ENCODE measurements at places on chromosomes 7 and 10. TPM values are rescaled to one million over a fixed set of nuclear protein-coding genes. Genes with fewer than 3 reads are reported as not detected.

FAM107B gene
- 61.9 TPM for polyA plus RNA-seq

FAM13C gene
- polyA plus RNA-seq = 2.6 TPM

DNA sequence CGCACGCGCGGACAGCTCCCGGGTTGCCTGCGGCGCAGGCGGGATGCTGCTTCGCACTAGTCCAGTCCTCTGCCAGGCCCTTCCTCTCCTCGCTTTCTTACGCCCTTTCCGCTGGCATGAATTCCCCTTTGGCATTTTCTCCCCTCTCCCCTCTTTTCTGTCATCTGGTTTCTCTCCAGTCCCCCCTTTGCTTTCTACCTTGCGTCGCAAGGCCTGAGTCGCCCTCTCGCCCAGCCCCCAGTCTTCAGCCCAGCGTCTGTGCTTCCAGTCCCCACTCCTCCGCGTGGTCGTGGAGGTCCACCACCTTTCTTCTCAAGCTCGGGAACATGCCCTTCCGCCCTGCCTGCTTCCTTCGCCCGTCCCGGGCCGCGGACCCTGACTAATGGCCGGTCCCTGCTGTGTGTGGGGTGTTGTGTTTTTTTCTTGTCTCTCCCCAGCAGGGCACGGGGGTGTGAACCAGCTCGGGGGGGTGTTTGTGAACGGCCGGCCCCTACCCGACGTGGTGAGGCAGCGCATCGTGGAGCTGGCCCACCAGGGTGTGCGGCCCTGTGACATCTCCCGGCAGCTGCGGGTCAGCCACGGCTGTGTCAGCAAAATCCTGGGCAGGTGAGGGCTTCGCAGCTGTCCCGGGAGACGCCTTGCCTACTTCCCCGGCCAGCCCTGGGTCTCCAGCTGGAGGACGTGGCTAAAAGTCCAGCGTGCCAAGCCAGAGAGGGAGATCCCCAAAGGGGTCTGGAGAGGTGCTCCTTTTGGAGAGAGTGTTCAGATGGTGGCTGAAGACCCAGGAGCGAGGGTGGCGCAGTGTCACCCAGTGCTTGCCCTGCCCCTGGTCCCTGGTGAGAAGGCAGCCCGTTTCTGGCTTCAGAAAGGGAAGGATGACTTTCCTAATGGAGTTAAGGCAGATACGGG is 4.2 kb downstream of the PAX2 start:
- DNase-seq = peak; percentile 56

DNA sequence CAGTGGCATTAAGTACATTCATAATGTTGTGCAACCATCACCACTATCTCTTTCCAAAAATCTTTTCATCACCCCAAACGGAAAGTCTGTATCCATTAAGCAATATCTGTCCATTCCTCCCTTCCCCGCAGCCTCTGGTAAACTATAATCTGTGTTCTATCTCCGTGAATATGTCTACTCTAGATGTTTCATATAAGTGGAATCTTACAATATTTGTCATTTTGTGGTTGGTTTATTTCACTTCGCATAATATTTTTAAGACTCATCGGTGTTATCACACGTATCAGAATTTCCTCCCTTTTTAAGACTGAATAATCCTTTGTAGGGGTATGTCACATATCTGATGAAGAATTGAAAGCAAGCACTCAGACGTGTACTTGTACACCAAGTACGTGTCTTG is 86.0 kb upstream of the FGFR2 start:
- no peak for DNase-seq

GRCh38 chr7:113083816-113084495 is 2.7 kb downstream of the GPR85 start:
- DNase-seq = no peak

DNA sequence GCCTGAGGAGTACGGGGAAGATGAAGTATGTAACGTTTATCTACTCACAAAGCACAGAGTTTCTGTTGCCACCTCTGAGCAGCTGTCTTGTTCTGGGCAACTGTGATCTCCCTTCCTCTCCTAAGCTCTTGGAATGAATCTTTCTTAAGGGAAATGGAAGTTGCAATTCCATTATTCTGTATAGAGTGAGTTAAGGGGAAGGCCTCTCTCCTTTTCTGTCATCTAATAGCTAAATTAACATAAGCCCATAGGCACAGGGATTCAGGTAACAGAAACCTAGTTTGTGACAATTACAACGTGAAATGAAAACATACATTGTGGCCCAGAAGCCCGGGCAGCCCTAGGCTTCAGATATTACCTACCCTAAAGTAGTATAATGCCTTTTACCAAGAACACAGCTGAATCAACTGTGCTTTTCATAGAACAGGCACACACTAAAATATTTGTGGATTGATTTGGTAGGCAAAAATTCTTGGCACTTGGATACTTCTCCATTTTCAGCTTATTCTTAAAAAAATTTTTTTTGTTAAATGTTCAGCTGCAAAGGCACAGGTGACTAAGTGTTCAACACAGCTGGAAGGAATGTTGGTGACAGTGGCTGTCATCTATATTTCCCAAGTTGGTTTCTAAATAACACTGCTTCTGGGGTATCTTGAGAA is 3.8 kb upstream of the PDCD4 start:
- no peak for DNase-seq

DNA sequence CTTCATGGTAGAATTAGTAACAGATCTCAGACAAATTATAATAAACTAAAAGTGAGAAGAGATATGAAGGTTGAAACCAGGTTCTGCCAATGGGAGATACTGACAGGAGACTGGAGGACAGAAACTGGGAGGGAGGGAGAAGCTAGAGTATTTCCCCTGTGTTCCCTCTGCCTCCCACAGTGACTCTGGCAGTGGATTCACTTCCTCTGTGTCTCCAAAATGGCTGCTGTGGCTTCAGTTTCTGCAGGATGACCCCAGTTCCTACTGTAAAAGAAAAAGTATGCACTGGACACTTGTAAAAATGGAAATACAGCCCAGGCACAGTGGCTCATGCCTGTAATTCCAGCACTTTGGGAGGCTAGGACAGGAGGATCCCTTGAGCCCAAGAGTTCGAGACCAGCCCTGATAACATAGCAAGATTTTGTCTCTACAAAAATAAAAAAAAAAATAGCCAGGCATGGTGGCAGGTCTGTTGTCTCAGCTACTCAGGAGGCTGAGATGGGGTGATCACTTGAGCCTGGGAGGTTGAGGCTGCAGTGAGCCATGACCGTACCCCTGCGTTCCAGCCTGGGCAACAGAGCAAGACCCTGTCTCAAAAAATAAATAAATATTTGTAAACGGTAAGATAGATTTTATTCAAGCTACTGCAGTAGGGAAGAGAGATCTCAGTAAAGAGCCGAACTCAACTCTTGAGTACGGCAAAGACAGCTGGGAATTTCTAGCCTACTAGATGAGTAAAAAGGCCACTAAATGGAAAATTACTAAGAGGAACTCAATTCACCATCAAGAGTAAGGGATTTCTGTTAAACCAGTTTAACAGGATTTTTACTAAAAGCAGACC is 156.6 kb upstream of the TRIM24 start:
- DNase-seq = no peak

- DNase-seq = no peak
Observed at GRCh38 chr7:44471436-44471835, 19.0 kb downstream of the NUDCD3 start.

- DNase-seq = no peak
Observed at GRCh38 chr10:50335397-50335796, 84.1 kb upstream of the ASAH2 start.
